Stimulated activated CD8-positive, alpha-beta memory T cell treated with anti-CD3 and anti-CD28 coated beads, Interleukin-2, amount 100 ng/mL, for 1 hour (primary cell): ENCODE measurements at places on chromosomes 12 and 14.

- DNase-seq: no peak
Measured at GRCh38 chr12:119980242-119980641, 8.8 kb upstream of the BICDL1 start.

DNA sequence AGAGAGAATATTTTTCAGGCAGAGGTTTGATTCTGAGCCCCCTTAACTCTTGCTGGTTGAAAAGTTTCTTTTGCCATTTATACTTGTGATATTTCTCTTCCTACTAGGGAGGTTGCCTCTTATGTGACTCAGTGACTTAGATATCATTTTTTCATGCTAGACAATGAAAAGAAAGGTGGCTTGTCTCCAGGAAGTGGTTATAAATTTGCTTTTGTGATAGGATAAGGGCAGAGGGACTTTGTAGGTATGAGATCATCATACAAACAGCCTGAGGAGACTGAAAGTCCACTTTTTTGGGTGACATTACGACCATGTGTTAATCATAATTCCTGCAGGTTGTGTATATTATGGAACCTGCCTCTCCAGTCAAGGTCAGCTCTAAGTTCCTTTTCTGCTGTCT, 35.8 kb downstream of the ACSM4 start:
- no peak for DNase-seq

DNA sequence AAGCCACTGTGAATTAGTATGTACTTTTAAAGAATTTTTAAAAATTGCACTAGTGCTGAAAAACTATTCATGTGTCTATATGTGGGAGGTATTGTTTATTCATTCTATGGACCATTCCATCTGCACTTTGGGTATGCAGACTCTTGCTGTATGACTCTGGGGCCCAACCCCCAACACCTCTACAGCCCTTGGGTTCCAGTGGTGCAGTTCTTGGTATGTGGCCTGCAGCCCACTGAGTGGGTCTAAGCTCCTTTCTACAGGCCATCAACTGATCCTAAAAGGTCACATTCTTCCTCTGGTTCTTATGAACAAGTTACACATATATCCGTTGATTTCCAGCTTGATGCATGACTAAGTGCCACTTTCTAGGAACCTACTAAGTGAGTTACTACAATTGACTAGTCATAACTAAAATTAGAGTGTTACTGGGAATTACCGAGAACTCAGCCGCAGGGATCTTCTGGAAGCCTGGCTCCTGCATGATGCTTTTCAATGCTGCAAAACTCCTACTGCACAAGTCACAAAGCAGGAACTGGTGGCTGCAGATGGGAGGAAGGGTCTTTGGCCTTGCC, 62.4 kb upstream of the MED13L start:
- DNase-seq: no peak

- DNase-seq: no peak
Measured at GRCh38 chr14:100032738-100033137, 32.5 kb upstream of the EVL start.
